Activated CD8-positive, alpha-beta memory T cell treated with anti-CD3 and anti-CD28 coated beads for 1 hour (primary cell): ENCODE measurements at places on chromosomes 6 and 20.

GRCh38 chr6:170305805-170306323, 694 bp upstream of the FAM120B start:
- DNase-seq: no peak

GRCh38 chr6:166618866-166619761, 7.9 kb downstream of the RPS6KA2 start:
- no peak for DNase-seq

GRCh38 chr6:32462609-32463008, 22.9 kb downstream of the HLA-DRA start:
- DNase-seq: no peak

GRCh38 chr6:157800420-157801237, 22.4 kb upstream of the SNX9 start:
- no peak for DNase-seq

DNA sequence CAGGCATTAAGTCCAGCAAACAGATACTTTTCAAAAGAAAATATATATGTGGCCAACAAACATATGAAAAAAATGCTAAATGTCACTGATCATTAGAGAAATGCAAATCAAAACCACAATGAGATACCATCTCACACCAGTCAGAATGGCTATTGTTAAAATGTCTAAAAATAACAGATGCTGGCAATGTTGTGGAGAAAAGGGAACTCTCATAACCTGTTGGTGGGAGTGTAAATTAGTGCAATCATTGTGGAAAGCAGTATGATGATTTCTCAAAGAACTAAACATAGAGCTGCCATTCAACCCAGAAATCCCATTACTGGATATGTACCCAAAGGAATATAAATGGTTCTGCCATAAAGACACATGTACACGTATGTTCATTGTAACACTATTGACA, 20.6 kb downstream of the KCNQ5 start:
- no peak for DNase-seq

GRCh38 chr20:46764068-46764467, 54.6 kb downstream of the SLC2A10 start:
- no peak for DNase-seq

DNA sequence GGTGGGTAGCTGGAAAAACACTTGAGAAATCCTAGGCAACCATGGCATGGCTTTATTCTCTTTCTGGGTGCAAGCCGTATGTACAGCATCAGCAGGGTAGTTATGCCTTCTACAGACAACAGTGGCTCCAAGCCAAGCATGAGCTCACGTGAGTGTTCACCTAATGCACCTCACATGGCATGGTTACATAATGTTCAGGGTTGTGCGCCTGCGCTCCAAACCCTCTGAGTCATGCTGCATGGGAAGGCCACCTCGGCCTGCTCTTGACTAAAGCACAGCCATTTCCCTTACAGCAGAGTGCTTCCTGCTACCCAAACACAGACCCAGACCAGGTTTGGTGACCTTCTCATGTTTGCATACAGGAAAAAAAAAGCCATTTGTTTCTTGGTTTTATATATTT, 96.2 kb downstream of the VIP start:
- no peak for DNase-seq

DNA sequence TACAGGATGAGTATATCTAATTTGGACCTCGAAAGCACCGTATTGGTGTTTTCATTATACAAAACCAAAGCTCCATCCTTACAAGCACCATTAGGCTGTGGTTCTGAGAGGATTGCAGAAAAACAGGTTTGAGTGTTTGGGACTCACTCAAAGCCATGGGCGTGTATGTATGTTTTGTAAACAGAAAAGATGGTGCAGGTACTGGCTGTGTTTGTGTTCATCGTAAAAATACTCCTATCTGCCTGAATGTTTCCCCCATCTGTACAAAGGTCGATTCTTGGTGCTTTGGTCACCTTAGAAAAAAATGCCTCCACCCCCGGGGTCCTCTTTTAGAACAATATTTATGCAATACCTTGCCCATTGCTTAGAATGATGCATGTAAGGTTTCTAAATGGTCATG, 286.6 kb downstream of the TSHZ2 start:
- no peak for DNase-seq

DNA sequence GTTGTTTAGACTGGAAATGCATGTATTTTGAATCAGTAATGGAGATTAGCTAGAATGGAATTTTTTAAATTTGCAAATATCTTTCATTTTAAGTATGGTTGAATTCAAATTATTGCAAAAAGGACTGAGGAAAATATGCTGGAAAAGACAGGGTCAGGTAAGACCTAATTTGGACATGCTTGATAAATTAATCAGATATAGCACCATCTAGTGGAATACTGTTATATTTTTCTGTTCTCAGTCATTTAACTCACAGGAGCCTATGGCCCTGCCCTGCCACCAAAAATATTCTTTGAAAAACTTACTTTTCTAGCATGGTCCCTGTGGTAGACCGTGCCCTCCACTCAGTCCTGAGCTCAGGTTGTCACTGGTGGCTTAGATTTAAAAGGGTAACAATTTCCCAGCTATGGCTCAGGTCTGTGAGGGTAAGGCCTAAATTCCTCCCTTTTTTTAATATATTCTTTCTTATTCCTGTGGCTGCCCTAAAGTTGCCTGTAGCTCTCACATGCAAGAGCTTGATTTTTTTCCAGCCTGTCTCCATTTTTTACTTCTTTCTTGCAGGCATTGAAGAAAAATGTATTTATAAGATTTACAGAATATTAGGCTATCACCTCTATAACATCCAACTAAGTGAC, 25.3 kb upstream of the KIAA1586 start:
- no peak for DNase-seq

DNA sequence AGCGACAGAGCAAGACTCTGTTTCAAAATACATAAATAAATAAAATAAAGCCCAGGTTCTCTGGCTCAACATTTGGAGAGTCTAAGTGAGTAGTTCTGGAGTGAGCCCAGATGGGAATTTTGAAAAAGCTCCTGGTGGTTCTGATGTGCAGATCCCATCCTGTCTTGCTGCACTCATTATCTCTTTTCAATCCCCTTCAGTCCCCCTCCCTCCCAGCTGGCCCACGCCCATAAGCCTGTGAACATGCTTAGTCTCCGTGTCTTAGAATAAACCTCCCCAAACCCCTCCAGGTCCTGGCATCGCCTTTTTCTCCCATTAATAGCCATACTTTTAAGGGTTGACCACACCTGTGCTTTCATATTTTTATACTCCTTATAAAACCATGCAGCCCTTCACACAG, 19.4 kb upstream of the TULP1 start:
- DNase-seq: no peak

GRCh38 chr6:85680388-85680787, 37.7 kb upstream of the SYNCRIP start:
- no peak for DNase-seq

- DNase-seq: no peak
Observed at GRCh38 chr6:139380611-139381010, 6.2 kb upstream of the CITED2 start.

DNA sequence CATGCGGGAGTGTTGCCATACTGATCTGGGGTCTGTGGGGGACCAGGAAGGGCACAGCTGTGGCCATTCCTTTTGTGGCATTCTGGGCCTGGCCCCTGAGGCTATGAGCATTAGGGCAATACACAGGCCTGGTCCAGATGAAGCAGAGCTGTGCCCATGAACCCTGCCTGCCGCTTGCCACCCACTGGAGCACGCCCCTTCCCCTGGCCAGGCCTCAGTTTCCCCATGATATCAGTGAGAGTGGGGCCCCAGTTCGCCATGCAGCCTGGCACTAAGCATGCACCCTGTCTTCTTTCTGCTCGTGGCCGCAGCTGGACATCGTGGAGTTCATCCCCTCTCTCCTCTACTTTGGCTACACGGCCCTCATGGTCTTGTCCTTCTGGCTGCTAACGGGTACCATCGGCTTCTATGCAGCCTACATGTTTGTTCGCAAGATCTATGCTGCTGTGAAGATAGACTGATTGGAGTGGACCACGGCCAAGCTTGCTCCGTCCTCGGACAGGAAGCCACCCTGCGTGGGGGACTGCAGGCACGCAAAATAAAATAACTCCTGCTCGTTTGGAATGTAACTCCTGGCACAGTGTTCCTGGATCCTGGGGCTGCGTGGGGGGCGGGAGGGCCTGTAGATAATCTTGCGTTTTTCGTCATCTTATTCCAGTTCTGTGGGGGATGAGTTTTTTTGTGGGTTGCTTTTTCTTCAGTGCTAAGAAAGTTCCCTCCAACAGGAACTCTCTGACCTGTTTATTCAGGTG, 42.4 kb downstream of the PLAGL2 start:
- DNase-seq: no peak

DNA sequence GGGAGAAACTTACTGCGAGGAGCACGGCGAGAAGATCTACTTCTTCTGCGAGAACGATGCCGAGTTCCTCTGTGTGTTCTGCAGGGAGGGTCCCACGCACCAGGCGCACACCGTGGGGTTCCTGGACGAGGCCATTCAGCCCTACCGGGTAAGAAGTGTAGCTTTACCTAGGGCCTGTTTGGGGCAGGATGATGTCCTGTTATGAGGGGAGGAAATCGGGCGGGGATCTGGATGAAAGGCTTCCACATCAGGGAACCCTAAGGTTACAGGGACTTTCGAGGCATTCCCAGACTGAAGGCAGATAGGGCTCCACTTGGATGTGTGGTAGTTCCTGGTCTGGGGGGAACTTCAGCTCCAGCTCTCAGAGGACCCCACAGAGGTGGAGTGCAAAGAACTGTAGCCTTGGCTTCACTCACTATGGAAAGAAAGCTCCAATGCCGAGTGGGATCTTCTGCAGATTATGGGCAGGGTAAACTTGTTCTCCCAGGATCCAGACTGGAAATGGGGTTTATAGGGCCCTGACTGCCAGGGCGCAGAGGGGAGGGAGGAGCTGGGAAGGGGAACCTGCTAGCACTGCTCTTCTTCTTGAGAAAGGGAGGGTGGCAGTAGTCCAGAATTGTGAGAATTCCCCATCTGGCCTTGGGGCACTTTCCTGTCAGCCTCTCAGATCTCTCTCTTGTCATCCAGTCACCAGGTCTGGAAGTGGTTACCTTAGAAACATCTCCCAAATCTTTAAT, 740 bp downstream of the TRIM15 start:
- no peak for DNase-seq

DNA sequence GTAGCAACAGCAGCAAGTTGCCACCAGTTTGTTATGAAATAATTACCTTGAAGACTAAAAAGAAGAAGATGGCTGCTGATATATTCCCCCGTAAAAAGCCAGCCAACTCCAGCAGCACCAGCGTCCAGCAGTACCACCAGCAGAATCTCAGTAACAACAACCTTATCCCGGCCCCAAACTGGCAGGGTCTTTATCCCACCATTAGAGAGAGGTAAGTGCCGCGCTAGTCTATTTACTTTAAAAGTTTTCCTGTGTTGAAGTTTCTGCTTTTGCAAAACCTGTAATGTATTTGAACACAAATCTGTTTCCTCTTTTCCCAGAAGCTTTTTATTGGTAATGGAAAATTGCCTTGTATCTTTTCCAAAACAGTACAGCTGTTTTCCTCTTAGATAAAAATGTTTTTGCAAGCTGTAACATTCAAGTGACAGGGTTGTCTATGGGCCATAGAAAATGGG, 725 bp downstream of the BTBD3 start:
- DNase-seq: no peak

GRCh38 chr6:30150671-30151395, 10.2 kb downstream of the TRIM10 start:
- DNase-seq: no peak

DNA sequence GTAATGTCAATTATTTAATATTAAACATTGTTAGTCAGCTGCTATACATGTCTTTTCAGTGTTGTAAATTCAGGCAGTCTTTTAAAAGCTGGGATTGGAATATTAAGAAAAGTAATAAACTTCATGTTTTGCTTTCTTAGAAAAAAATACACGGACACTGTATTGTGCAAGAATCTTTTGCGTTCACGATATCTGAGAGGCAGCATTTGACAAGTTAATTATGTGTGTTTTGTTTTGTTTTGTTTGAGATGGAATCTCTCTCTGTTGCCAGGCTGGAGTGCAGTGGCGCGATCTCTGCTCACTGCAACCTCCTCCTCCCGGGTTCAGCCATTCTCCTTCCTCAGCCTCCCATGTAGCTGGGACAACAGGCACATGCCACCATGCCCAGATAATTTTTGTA, 1661.3 kb downstream of the HACE1 start:
- no peak for DNase-seq
